T1000 (cell line): ENCODE measurements at places on chromosomes 1 and 21.

GRCh38 chr1:104467590-104467989, 717.9 kb downstream of the AMY1C start:
- DNase-seq, result no peak

DNA sequence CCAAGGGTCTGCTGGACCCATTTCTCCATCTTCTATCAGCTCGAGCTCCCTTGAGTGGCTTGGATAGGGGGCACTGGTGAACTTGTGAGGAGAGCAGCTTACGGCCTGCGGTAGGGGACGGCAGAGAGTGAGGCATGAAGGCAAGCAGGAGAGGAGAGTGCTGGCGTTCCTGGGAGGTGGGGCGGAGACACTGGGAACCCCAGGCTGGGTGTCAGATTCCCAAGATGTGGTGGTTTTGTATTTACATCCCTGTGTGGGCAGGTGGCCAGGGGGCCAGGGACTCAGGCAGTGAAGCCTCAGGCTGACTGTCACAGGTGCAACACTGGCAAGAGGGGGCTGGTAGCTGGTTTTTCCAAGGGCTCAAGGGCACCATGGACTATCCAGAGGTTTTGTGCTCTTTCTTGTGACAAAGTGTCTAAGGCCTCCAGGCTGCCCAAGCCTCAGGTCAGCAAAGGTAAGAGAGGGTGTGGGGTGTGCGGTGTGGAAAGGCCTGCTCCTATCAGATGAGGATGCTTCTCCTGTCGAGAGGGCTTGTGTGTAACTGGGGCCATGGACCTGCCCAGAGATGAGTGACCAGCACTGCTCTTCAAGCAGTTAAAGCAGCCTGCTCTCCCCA, 45.1 kb upstream of the ROR1 start:
- DNase-seq, result no peak

GRCh38 chr1:232238009-232238408, 391.9 kb downstream of the SIPA1L2 start:
- DNase-seq, result no peak

GRCh38 chr1:164813776-164814175, 254.8 kb downstream of the PBX1 start:
- DNase-seq, result no peak

- no peak for DNase-seq
Observed at GRCh38 chr1:201146626-201147390, 7.5 kb downstream of the TMEM9 start.

GRCh38 chr1:21814241-21814918, 2.3 kb downstream of the LDLRAD2 start:
- no peak for DNase-seq

- DNase-seq, result no peak
Observed at GRCh38 chr1:161989108-161989507, 34.6 kb downstream of the OLFML2B start.

GRCh38 chr1:182646739-182647138, 37.6 kb downstream of the RGS8 start:
- DNase-seq, result no peak

DNA sequence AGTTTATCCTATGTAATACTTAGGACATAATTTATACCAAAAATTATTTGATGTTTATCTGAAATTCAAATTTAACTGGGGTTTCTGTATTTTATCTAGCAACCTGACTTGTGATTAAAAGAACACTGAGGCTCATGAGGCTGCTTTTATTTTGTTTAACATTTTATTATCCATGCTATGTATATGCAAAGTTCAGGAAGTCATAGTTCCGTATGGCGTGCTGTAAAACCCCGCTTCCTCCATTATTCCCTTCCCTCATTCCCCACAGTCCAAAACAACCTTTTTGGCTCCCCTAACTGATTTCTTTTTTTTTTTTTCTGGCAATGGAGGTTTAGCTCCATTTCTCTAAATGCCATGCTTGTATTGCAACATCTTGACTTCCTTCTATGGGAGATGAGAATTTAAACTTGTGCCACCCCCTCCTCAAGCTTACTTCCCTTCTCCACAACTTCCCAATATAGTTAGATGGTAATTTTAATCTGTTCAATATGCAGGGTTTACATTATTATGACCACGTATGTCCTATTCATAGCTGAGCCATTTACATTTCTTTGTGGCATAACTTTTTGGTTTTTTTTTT, 138.0 kb upstream of the DNAH14 start:
- DNase-seq, result no peak

DNA sequence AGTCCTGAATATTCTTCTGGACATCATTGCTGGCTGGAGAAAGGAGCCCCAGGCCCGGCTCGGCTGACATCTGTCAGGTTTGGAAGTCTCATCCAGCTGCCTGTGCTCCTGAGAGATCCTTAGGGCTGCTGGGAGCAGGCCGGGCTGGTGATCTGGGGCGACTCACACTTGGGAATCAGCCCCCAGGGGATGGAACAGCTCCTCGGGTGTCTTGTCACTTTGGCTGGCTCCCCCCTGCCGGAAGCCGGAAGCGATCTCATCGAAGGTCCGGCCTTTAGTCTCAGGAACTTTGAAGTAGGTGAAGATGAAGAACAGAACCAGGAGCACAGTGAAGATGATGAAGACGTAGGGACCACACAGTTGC, 31.8 kb downstream of the SLC2A1 start:
- no peak for DNase-seq

DNA sequence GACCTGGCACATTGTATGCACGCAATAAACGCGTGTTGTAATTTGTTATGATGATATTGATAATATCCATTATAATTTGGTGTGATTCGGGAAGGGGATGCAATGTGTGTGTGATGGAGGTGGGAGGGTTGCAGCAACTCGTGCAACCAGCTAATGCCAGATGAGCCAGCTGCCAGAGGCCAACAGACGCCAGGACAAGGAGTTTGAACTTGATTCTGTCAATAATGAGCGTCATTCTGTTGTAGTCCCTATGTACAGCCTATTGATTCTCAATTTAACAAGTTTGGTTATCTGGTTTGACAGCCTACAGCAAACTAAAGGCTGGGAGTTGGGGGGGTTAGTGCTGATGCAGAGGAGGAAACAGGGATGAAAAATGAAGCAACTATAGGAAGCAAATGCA, 35.5 kb downstream of the TIAM1 start:
- DNase-seq, result no peak

DNA sequence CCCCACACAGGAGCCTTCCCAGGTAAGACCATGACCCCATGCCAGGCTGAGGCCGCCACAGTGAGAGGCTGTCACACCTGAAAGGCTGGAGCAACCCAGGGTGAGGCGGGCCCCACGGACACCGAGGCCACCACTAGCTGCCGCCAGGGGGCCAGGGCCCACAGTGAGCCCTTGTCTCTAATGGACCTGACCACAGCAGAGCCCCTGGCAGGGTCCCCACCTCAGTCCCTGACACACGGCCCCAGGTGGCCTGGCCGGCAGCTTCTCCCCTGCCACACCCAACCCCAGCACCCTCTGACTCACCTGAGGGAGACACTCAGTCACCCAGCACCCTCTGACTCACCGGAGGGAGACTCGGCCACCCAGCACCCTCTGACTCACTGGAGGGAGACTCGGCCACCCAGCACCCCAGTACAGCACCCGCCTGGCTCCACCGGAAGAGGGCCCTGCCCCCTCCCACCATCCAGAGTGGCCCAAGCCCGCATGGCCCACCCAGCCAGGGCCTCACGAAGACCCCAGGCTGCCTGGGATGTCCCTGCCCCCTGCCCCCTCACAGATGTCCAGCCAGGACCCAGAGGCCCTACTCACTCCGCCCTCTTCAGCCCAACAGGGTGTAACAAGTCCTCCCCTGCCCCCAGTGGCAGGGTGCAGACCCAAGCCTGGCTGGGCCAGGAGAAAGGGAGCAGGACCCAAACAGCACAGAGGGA, 4.4 kb downstream of the DVL1 start:
- peak; percentile 58 for DNase-seq

DNA sequence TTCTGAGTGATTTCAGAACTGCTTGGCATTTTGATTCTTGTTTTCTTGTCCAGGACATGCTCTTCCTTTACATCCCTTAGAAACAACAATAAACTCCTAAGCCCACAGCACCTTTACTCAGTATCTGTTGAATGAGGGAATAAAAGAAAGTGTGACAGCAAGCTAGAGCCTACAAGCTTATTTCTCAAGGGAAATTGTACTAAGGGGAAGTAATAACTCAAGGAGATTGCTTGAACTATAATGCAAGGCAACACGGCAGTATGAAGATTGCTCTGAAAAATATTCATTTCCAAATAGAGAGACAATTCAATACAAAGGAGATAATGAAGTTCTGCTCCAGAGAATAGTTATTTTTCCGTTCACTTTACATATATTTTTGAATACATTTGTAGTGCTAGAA, 6.5 kb downstream of the OR6P1 start:
- no peak for DNase-seq

- peak; percentile 40 for DNase-seq
Observed at GRCh38 chr1:1858382-1859086, 32.4 kb downstream of the GNB1 start.

GRCh38 chr1:230575886-230576500, 66.3 kb upstream of the COG2 start:
- DNase-seq, result no peak

DNA sequence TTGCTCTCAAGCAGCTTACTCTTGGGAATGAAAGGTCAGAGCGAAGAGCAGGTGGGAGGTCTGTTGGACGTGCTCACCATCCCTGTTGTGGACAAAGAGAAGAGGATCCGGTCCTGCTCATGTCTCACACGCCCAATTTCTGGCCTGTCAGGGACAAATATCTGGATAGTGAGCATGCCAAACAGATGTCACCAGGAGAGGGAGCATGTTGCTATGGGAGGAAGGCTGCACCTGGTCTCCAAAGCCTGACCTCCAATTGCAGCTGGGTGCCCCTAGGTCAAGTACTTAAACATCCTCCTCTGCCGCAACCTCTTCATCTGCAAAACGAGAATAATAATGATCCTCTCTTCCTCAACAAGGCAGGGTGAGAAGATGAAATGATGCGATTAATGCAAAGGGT, 53.4 kb downstream of the DMRTA2 start:
- no peak for DNase-seq

- DNase-seq, result no peak
Observed at GRCh38 chr1:158049853-158050252, 56.4 kb downstream of the KIRREL1 start.

- no peak for DNase-seq
Observed at GRCh38 chr21:23101111-23101510, 2102.9 kb downstream of the NCAM2 start.

- peak; percentile 50 for DNase-seq
Observed at GRCh38 chr1:219442611-219443061, 170.3 kb downstream of the ZC3H11B start.

GRCh38 chr1:235336903-235337302, 8.5 kb downstream of the GGPS1 start:
- no peak for DNase-seq

- no peak for DNase-seq
Observed at GRCh38 chr1:160797861-160798273, 1.9 kb downstream of the LY9 start.

- DNase-seq, result no peak
Observed at GRCh38 chr1:115980998-115981993, 5.0 kb downstream of the SLC22A15 start.

- no peak for DNase-seq
Observed at GRCh38 chr1:30321246-30321910, 402.0 kb downstream of the MATN1 start.

GRCh38 chr1:243312952-243313634, 57.3 kb downstream of the SDCCAG8 start:
- no peak for DNase-seq

GRCh38 chr1:26959722-26960624, at the start of gene KDF1:
KDF1 (minus strand) TSS chr1:26960468; CDS start chr1:26952380, 8,088 bp downstream.
- DNase-seq, result no peak

GRCh38 chr1:93675271-93675670, 6.4 kb downstream of the BCAR3 start:
- DNase-seq, result no peak

DNA sequence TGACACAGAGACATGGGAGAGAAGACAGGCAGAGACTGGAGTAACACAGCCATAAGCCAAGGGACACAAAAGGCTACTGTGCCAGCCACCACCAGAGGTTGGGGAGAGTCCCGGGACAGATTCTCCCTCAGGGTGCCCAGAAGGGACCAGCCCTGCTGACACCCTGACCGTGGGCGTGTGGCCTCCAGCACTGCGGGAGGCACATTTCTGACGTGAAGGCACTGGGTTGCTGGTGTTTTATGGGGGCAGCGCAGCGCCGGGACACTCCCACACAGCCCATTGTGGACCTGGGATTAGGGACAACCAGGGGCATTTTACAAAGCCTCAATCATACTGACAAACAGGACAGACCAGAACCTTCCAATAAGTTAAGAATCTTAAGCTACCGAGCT, 26.2 kb downstream of the PRDM15 start:
- DNase-seq, result no peak

DNA sequence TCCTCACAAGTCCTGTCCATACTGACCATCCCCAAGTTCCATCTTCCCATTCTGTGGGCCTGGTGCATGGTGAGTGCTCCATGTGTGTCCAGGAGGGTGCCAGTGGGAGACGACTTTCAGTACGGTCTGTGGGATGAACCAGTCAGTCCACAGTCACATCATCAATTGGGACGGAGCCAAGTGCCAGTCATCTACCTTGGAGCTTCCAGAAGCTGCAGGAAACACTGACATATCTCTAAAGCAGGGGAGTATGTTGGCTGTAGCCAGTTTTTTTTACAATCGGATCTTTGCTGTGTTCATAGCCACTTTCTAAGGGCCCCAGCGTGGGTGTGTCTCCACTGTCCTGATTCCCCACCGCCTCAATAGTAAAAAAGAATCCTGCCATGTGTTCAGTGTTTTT, 13.6 kb upstream of the TRIM17 start:
- no peak for DNase-seq

DNA sequence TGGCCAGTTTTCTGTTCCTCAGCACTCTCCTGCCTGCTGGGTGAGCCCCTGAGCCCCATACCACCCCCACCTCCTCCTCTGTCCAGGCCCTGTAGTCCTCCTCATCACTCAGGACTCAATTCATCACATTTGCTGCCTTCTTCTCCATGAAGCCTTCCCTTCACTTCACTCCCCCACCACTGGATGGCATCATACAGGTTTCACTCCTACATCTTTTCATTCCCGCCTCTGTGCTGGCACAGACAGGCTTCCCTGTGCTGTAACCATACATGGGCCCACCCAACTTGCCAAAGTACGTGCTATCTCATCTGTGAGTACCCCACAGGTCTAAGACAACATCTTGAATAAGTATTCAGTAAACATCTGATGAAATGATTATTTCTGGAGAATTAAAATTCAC, 56.9 kb downstream of the SLC45A1 start:
- DNase-seq, result peak; percentile 16

- no peak for DNase-seq
Observed at GRCh38 chr1:161313554-161314200, 504 bp upstream of the SDHC start.

DNA sequence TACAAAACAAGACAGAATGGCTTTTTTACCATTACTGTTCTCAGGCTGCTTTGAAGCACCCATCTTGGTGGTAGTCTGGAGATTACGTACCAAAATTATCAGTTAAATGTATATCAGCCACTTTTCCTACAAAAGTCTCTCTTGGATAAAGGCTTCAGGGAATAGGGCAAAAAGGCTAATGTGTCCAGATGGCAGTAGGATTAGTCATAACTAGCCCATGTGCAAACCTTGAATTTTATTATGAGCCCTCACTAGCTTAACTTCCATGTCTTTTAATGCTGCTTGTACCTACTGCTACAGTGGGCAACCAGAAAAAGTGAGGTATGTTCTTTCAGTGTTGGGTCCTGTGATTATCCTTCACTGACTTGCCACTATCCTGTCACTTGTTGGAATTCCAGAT, 51.0 kb downstream of the PLPPR4 start:
- DNase-seq, result no peak

GRCh38 chr1:3209201-3209600, 140.2 kb downstream of the PRDM16 start:
- DNase-seq, result no peak
